Jurkat, Clone E6-1 (cell line): ENCODE measurements at places on chromosomes 1 and 21.

- no peak for DNase-seq
Measured at GRCh38 chr1:233868461-233868860, 36.0 kb upstream of the SLC35F3 start.

- DNase-seq: no peak
Measured at GRCh38 chr1:100077531-100077930, 55.2 kb downstream of the SASS6 start.

GRCh38 chr1:56196839-56197238 is 382.5 kb downstream of the PLPP3 start:
- DNase-seq: no peak

GRCh38 chr1:226110249-226111097 is 48.0 kb downstream of the H3-3A start:
- DNase-seq: no peak

GRCh38 chr1:198918920-198919319 is 280.1 kb downstream of the PTPRC start:
- no peak for DNase-seq

DNA sequence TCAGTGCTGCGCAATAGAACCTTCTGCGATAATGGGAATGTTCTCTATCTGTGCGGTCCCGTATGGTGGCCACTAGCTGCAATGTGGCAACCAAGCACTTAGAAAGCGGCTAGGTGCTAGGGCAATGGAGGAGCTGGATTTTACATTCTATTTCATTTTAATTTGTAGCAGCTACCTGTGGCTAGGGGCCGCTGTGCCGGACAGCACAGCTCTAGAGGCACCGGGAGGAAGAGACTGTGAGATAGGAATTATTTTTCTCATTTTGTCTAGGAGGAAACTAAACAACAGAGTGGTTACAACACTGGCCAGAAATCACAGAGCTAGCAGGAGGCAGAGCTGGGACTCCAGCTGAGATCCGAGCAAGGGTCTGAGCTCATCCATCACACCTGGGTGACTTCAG is 130.6 kb upstream of the CD34 start:
- no peak for DNase-seq

DNA sequence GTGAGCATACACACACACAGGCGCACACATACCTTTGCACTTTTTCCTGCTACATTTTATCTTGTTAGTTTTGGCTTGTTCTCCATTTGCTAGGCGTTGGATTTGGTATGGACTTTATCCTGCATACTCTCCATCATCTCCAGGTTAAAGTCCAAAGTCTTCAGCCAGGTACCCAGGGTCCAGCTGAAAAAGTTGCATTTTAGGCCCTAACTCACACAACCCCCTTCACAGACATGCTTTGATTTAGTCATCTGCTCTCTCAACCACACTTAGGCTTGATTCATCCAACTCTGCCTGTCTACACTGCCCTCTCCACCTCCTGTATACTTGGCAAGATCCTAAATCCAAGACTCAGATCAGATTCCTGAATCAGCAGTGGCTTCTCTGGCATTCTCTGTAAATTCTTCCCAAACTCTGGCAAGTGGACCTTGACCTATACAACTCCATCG is 10.7 kb upstream of the LAMB3 start:
- no peak for DNase-seq
